Head of caudate nucleus (tissue), 42 donors: ENCODE measurements at places on chromosomes 12 and 14.

DNA sequence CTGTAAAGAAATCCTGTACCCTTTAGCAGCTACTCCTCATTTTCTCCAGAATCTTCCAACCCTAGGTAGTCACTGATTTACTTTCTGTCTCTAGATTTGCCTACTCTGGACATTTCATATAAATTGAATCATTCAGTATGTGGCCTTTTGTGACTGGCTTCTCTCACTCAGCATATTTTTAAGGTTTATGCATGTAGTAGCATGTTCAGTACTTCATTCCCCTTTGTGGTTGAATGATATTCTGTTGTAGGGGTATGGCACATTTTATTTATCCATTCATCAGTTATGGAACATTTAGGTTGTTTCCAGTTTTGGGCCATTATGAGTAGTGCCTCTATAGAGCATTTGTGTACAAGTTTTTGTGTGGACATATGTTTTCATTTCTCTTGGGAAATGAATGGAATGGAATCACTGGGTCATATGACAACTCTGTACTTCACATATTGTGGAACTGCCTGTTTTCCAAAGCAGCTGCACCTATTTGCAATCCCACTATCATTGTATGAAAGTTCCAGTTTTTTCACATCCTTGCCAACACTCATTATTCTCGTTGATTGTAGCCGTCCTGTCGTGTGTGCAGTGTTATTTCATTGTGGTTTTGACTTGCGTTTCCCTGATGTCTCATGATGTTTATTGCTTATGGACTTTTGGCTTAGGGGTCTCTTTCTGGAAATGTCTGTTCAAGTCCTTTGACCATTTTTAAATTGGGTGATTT, 57.2 kb downstream of the ATF7IP start:
- no peak for DNase-seq

- DNase-seq = no peak
Measured at GRCh38 chr12:15863372-15863771, 18.8 kb upstream of the STRAP start.

DNA sequence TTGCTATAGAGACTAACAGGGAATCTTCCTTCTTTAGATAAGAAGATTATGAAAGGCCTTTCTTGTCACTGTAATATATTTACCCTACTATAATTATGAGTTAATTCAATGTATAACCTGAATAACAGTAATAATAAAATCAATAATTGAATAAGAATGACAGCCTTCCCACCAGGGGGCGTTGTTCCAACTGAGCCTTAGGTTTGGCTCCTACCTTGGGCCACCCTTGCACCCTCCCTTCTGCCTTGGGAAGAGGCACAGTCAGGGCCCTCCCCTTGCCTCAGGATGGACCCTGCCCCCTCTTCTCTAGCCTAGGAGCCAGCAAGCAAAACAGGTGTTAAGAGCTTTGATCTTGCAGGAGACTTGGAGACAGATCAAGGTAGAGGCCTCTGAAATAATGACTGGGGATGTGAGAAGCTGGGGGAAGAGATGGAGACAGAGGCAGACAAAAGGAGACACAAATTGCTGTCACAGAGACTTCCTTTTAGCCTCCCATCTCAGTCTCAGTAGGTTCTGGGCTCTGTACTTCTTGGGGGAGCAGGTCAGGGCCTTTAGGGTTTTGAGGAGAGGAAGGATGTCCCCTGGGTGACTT, 40.1 kb upstream of the CISTR start:
- no peak for DNase-seq

DNA sequence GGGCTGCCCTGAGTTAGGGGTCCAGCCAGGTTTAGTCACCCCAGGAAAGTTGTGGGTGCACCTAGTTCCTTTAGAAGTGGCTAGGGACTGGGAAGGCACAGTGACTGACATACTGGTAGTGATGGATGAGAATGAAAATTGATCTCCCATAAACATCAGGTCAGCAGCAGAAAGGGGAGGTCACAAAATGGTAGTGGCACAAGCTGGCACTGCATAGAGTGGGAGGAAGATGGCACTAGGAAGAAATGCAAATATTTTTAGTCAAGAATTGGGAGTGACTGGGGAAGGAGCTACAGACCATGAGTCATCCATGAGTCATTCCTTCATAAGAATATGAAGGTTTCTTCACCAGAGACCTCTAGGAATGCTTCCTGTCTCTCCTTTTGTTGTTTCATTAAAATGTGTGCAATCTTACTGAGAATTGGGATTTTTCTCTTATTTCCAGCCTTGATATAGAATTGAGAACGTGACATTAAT, 198.3 kb upstream of the AMIGO2 start:
- no peak for DNase-seq

DNA sequence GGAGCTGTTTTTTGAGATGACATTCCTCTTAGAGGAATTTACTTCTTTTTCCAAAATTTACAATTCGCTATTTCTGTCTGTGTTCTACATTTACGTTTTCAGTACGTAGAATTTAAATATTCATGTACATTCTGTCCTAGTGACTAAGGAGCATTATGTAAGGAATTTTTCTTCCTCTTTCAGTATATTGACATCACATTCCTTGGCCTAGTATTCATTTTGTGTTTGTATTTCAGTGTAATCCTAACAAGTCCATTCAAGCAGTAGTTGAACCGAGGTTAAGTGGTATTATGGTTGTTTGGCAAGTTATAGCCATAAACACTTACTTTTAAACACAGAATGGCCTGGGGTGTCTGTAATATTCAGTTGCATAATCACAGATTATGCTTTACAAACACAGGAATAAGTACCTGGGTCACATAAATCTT, 465.2 kb downstream of the PCNX1 start:
- no peak for DNase-seq

GRCh38 chr12:110641521-110641920, 27.6 kb downstream of the TCTN1 start:
- peak; percentile 47 for DNase-seq

DNA sequence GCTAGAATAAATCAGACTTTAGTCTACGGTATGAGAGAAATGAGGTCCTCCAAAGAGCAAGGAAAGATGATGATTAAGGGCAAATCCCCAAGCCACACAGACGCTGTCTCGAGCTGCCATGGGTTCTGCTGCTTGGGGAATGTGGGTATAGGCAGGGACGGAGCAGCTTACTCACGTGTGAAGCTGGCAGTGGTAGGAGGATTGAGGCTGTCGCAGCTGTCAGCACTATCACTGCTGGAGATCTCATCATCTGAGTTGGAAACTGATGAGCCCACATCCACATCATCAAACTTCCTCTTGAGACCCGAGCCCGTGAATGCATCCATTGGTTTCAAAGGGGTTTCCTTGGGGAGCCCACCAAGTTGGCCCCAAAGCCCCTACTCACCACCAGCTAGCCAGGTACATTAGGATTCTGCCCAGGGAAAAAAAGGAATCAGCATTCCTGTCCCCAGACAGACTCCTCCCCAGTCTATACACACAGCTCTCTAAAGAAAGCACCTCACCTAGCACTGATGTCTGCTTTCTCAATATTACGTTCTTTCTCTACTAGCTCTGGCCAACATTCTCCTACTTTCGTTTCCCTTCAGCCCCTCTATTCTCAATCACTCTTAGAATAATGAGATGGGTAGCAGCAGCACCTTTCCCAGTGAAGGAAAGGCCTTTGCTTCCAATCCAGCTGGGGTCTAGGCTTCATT, 7.0 kb downstream of the CSRNP2 start:
- DNase-seq = peak; percentile 25

- DNase-seq = no peak
Measured at GRCh38 chr14:54186821-54187763, 209.7 kb upstream of the CDKN3 start.

DNA sequence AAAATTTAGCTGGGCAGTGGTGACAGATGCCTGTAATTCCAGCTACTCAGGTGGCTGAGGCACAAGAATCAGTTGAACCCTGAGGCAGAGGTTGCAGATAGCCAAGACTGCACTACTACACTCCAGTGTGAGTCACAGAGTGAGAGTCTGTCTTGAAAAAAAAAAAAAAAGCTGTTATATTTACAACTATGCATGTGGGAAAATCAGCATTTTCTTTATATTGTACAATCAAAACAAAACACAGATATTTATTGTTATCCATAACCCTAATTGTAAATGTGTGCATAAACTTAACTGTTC, 12.5 kb downstream of the C1R start:
- DNase-seq = no peak

DNA sequence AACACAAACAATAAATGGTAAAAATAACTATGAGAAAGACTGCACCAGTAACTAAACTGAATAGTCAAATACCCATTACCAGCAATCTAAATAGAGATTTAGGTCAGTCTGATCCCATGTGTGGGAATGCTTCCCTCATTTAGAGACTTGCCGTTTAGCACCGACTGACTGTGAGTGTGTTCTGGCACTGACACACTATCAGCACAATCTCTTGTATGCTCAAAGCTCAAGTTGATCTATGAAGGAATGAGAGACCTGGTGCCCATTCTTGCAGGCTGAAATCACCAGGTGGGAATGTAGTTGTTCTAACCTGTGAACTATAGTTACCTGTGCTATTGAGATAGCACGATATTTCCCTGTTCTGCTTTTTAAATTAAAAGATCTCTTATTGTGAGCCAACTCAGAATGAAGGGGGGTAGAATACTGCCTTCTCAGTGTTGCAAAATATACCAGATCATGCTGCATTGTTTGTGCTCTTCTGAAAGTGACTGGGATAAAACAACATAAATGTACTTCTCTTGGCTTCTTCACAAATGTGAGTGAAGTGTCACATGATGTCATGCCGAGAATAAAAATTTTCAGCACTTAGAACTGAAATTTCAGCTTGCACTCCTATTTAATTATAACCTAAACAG, 99.6 kb downstream of the LIN7A start:
- no peak for DNase-seq

GRCh38 chr12:10498042-10498441, 7.6 kb upstream of the EIF2S3B start:
- no peak for DNase-seq

GRCh38 chr14:55333711-55334485, 62.7 kb downstream of the FBXO34 start:
- no peak for DNase-seq

- DNase-seq = no peak
Measured at GRCh38 chr12:4449851-4450221, 4.2 kb upstream of the FGF6 start.

DNA sequence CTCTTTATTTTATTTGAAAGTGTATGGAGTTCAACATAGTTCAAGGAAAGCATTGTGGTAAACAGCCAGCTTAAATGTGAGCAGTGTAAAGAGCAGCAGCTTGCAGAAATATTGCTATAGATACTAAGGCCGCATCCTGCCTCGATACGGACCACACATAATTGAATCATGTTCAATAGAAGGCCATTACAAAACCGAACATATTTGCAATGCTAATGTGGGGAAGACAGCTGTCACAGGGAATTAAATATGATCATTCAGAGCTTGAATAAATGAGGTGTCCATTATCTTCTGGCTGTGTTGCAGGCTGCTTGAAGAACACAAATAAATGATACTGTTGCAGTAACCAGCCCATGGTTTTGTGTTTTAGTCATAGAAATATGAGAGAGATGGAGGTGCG, 173.2 kb downstream of the BRMS1L start:
- no peak for DNase-seq

DNA sequence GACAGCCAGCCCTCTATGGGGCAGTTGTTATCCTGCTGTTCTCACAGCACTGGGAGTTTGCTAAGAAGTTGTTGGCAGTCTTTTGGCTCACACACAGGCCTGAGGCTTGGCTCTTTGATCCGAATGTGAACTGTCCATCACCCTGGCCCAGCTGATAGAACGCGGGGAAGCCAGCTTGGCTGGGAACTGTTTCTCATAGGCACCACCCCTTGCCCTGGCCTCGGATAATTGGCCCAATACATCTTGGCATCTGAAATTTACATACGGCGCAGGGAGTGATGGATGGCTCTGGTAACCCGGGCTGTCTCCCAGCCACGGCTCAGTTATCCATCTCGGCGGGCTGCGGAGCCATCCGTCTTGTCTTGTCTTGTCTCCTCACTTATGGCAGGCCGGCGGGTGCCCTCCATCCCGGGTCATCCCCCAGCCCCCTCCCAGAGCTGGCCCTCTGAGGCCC, 164.1 kb downstream of the PHETA1 start:
- DNase-seq = no peak
